ENCODE measurements at places on chromosomes 2 and 18. TPM values are rescaled to one million over a fixed set of nuclear protein-coding genes. Genes with fewer than 3 reads are reported as not detected.

GRCh38 chr18:53886058-53886457, 338.4 kb downstream of the MBD2 start:
- no peak for DNase-seq

DNA sequence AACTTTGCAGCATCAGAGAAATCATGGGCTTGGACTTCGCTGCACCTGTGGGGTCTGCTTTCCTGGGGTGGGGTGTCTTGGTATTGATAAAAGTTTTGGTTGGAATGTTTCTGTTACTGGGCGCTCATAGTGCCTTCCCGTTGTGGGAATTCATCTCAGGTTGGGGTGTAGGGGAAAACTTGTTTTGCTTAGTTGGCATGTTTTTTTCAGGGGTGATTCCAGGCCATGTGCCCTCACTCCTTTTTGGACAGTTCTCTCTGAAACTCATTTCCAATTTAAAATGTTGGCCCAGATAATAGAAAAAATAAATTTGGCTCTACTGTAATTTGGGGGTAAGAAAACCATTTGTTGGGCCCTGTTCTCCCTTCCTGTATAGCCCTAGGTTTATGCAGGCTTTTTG, 1.5 kb downstream of the LTBP1 start:
- DNase-seq = no peak

- DNase-seq = peak; percentile 15
Measured at GRCh38 chr2:127106457-127106990, 430 bp downstream of the BIN1 start.

GCG gene
- not detected for total RNA-seq

DNA sequence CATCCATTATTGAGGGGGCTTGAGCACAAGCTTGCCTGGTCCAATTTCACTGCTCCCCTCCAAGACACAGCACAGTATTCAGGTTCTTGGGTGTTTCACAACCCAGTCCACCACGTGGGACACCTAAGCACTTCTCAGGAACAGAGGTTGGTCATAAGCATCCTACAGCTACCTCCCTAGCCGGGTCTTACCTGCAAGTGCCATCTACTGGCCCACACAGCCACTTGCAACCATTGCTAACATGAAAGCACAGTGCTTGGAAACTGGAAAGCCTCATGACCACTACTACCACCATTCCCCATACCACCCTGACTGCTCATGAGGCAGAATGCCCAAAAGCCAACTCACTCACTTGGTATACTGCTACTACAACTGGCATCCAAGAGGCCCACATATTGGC, 105.7 kb upstream of the RPRM start:
- no peak for DNase-seq

DNA sequence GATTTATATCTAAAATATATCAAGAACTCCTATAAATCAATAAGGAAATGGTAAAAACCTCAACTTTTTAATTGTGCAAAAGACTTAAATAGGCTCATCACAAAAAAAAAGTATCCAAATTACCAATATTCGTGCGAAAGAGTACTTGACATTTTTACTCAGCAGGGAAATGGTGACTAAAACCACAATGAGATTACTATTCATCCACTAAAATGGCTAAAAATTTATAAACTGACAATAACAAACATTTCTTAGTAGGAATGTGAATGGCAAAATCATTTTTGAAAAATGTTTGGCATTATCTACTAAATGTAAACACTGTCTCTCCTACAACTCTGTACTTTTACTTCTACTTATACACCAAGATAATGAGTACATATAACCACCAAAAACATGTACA, 184.8 kb upstream of the RND3 start:
- no peak for DNase-seq

DNA sequence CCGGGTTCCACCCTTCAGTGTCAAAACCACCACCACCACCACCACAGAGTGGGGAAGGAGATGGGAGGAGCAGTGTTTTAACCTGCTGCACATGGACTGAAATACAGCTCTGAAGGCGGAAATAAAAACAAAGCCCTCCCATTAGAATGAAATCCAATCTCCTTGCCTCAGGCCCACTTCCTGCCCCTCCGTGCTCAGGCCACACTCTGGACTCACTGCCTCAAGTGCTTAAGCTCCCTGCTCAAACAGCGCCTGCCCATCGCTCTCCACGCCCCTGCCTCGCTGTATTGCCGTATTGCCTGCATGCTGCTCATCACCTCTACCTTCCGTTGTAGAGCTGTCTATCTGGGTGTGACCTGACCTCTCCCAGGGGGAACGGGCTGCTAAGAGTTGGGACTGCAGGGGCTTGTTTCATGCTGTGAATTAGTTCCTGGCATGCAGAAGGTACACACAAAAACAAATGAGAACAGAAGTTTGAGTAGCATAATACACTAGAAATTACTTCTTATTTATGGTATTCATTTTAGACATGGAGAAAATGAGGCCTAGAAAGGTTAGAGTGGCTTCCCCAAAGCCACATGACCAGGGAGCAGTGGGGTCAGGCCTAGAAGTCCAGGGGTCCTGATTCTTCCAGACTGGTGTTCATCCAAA, 31.6 kb upstream of the NEB start:
- DNase-seq = no peak

DNA sequence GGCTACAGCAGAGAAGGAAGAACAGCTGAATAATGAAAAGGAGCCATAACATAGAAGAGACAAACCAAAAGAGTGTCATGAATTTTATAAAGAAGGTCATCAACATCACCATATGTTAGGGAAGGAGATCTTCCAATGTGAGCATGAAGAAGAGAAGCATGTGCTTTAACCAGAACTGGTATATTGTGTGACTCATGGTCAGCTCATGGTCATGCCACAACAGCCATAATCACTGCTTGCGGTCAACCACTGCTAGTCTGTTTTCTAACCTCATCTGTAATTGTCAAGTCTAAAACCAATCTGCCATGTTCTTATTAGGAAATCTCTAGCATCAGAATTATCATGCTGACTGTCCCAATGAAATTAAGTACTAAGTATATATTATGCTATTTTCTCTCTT, 204.1 kb upstream of the VRK2 start:
- DNase-seq = no peak

GRCh38 chr2:176679061-176679669, 409.9 kb downstream of the MTX2 start:
- DNase-seq = no peak

DNA sequence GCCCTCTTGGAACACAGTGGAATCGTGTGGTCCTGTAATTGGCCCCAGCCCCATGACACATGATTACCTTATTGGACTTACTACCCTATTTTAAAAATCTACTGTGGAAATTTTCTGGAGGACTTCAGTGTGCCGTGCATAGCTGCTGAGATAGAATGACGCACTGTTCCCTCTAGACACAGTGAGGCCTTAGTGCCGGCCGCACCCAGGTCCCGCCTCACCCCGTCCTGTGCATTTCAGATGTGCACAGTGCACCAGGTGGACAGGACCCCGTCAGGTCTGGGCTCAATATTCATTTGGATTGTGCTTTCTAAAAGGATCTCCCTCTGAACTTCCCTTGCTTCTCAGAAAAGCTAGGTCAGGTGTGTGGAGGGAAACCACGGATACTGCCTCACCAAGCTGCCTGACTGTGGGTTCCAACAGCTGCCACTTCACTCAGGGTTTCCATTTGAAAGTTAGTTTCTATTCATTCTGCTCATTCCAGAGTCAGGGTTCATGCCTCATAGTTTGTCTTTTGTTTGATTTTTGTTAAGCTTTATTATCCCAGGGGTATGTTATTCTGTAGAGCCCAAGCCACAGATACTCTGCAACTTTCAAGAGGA, 155.8 kb downstream of the PTGR3 start:
- DNase-seq = no peak

DNA sequence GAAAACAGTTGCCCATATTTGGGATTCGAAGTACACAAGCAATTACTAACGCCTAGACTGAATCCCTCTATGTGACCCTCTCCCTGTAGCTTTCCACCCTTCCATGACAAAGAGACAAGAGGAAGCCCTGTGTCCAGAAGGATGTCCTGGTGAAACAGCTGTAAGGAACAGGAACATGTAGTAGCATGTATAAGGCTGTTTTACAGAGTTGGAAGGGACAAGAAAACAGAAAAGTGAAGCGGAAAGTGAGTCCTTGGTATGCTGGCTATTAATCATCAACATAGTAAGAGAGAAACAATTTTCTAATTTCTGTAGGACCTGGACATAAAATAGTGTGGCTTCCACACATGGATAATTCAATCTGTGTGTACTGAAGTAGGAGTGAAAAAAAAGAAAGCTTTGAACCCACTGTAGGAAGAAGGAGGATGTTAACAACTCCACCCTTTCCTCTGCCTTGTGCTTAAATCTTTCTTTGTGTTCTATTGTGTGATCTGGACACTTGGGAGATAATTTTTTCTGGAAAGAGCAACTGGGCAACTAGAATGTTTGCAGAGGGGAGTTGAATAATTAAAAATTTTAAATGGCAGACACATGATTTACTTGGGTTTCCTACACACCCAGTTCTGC, 162.3 kb upstream of the ZSWIM2 start:
- DNase-seq = no peak

- DNase-seq = no peak
Measured at GRCh38 chr2:188869550-188869949, 104.6 kb upstream of the COL3A1 start.

TUBA4A gene
- total RNA-seq = 229 TPM

DNA sequence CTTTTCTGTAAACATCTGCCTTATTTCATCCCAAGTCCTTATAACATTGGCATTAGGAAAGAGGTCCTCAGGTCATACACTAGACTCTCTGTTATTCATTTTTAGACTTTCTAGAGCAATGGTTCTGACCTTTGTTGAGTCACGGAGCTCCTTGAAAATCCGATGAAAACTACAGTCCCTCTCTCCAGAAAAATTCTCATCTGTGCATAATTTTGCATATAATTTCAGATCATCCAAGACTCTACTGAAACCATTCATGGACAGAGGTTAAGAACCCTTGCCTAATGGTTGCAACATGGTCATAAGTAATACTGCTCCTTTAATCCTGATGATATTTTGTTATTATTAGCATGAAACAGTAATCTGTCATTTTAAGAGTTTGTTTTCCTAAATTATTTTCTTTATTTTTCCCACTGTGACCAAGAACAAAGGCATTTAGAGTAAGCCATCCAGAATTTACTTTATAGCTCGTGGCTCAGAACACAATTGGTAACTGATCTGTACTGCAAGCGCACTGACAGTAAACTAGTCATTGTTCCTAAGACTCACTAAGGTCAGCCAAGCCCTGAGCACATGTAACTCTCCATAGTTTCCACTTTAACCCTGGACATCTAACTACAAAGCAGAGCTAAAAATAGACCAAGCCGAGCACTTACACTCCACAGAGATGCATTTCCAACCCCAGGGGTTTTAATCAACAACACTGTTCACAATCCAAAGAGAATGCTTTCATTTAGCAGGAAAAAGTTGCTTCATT, 8.4 kb downstream of the MYOM1 start:
- DNase-seq = no peak

DNA sequence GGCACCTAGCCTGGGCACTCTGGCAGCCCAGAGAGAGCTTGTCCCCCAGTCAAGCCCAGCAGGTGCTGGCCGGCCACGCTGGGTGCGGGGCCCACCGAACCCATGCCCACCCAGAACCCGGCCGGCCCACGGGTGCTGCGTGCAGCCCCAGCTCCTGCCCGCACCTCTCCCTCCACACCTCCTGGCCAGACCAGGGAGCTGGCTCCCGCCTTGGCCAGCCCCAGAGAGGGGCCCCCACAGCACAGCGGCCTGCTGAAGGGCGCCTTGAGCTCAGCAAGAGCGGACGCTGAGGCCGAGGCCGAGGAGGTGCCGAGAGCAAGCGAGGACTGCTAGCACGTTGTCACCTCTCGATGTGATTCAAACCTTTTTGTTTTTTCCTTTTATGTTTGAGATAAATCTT, 407.0 kb upstream of the KCNJ3 start:
- DNase-seq = no peak
